ENCODE measurements at places on chromosomes 12 and 14.

DNA sequence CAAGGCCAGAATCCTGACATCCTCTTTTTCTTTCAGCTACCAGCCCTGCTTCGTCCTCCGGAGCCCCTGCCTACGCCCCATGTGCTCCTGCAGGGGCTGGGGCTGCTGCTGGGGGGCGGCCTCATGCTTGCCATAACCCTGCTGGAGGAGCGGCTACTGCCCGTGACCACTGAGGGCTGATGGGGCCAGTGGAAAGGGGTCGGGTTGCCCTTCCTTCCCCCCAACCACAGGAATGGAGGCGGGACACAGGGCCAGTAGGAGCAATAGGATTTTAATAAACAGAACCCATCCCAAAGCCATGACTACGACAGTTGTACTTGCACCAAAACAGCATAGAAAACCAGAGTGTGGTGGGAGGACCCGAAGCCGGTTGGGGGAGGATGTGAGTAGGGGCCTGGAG lies 7.7 kb downstream of the SLC39A5 start:
- DNase-seq: no peak

- DNase-seq: no peak
Measured at GRCh38 chr14:23559010-23559925, 3.2 kb downstream of the THTPA start.

DNA sequence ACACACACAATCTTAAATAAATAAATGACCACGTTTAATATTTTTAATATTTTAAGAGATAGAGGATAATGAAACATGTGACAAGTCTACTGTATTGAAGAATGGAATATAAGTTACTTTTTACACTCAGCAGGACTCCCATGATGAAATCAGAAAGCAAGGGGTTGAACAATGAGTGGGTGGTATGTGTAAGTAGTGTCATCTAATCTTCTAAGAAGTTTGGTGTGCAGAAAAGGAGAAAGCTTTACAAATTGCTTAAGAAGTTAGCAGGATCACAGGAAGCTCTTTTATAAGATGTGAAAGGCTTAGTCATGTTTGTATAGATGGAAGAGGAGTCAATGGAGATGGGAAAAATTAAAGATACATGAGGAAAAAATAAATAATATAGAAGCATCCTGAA lies 47.8 kb downstream of the SLC15A5 start:
- DNase-seq: no peak

- DNase-seq: no peak
Measured at GRCh38 chr12:70032076-70032475, 207.0 kb downstream of the MYRFL start.

GRCh38 chr12:59322473-59322872 lies 273.4 kb upstream of the SLC16A7 start:
- peak; percentile 33 for DNase-seq

DNA sequence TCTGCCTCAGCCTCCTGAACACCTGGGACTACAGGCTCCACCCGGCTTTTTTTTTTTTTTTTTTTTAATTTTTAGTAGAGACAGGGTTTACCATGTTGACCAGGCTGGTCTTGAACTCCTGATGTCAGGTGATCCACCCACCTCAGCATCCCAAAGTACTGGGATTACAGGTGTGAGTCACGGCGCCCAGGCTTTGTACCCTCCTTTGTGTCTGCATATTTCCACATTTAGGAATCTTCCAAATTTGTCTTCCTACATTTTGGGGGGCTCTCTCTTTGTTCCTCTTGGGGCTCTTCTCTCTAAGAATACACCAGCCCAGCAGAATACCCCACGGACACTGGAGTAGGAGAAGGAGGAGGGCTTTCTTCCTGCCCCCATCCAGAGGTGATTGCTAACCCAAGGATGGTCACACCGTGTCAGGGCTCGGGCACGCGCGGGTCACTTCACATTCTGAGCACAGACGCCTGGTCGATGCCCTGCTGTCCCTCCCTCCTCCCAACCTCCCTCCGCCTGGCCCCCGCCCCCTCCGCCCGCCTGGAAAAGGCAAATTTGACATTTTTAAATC lies 2.1 kb upstream of the DNAJC22 start:
- no peak for DNase-seq

Measured in pancreas (tissue), 10 donors.